ENCODE measurements at places on chromosomes 16 and 17.

DNA sequence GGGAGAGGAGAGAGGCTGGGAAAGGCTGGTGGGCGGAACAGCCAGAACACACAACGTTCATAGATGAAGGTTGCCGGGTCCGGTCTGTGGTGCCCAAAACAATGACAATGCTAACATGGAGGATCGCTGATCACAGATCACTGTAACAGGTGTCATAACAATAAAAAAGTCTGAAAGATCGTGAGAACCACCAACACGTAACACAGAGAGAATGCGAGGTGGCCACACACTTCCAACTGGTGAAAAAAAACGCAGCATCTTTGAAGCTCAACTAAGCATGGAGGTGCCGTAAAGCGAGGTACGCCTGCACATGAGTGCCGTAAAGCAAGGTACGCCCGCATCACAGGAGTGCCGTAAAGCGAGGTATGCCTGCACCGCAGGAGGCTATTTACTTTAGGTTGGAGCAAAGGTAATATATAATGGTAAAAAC, 42.3 kb downstream of the ABR start:
- no peak for DNase-seq

DNA sequence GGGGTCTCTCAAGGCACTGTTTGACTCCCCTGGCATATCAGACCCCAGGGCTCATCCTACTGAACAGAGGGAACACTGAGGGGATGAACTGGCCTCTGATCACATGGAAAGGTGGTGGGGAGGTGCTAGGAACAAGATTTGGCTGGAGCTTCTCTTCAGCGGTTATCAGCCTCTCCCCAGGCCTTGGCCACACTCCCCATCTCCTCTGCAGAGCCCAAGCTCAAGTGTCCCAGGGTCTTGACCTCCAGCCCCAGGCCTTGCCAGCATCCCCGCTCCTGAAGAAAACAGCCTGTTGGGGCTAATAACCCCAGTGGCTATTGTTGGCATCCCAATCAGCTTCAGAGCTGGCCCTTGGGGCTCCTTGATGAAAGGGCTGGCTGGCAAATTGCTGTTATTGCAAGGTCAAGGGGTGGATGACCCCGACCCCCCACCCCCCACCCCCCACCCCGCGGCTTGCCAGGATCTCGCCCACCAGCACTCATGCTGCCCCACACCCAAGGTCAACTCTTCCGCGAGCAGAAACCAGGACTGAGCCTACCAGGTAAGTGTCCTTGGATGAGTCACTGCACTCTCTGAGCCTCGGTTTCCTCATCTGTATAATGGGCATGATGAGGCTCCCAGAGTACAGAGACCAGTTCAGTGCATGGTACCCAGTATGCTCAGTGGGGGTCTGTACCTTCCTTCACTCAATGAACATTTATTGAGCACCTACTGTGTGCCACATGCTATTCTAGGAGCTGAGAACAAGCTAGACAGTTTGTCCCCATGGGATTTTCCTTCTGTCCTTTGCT, 18.8 kb upstream of the FAM83G start:
- no peak for DNase-seq

- no peak for DNase-seq
Measured at GRCh38 chr17:78211032-78211431, 3.0 kb upstream of the BIRC5 start.

GRCh38 chr17:65535777-65536572, 25.5 kb downstream of the AXIN2 start:
- no peak for DNase-seq

- DNase-seq = no peak
Measured at GRCh38 chr16:25922438-25922837, 230.7 kb downstream of the HS3ST4 start.

GRCh38 chr16:67187175-67187890, 2.6 kb downstream of the EXOC3L1 start:
- DNase-seq = no peak

DNA sequence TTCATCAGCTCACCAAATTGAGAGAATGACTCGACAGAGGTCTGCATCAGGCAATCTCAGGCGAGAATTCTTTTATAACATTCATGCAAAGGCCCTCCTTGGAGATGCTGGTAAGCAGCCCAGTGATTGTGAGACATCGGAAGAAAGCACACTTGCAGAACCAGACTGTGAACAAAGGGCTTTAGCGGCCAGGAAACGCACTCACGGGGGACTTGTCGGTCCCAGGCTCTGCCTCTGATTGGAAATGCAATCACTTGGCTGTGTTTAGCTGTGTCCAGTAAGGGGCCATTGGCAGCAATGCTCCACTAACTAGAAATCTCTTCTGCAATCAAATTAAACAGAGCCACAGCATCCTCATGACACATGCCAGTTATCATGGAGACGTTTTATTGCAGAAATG, 226.7 kb upstream of the CDH13 start:
- no peak for DNase-seq

DNA sequence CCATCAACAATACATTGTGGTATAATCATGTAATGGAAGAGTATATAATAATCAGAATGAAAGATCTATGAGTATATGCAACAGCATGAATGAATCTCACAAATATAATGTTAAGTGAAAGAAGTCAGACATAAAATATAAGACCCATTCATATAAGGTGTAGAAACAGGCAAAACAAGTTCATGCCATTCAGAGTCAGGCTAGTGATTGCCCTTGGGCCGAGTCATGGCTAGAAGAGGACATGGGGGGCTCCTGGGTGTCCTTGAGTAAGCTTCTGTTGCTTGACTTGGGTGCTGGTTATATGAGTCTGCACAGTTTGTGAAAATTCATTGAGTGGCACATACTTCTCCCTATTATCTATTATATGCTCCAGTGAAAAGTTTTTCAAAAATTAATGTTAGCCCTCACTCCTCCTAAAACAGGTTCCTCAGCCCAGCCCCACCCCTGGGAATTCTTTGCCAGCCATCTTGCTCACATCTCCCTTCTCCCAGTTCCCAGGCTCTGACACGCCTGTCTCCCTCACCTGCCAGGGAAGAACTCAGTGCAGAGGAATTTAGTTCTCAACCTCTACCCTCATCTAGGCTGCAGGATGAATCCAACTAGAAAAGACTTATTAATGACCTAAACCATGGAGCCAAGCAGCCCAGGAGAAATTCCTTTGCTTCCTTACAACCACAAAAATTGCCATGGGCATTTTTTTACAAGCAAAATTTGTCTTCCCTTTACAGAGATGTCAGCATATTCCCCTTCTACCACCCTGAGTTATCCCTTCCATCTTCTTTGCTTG, 52.4 kb upstream of the NFAT5 start:
- DNase-seq = no peak

DNA sequence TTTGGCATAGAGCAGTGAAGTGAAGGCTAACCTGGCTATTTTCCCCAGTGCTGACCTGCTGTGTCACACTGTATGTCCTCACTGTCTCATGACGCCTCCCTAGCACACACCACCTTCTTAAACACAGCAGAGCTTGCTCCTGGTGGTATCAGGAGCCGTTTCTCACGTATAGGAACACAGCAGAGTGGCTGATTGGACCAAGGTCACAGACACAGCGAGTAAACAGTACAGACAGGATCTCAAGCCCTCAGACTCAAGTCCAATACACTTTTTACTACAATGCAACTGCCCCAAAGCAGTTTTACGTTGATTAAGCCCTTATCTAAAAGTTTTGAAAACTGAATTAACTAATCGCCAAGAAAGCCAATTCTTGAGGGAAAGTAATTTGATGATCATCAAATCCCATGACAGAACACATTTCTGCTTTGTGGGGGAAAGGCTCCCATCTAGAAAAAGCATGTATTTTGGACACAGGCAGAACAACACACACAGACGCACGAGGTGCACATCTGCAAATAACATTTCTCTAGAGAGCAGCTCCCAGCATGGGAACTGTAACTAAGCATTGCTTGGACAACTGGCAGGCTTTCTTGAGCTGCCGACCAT, 15.2 kb downstream of the ARHGAP17 start:
- DNase-seq = no peak

DNA sequence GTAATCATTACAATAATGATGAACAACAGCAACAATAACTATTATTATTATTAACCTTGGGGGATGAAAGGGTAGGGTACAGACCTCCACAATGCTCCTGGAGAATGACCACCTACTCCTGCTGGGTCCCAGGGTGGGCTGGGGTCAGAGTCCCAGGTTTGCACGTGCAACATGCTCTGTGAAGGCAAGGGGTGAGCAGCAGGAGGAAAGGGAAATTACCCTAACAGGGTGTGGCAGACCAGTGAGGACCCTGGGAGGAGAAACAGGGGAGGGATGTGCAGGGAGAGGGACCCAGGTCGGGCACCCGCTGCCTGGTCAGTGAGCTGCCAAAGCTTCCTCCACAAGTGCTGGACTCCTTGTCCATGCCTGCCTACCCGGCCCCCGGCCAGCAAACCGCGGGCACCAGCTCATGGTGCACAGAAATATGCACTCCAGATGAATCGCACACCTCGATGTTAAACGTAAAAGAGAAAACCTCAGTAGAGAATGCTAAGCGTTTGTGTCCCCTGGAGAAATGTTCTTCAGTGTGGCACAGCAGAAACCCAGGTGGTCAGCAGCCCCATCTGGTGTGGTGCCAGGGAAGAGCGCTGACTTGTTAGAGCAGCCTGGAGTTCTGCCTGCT, 767.1 kb downstream of the KCNJ18 start:
- DNase-seq = no peak

DNA sequence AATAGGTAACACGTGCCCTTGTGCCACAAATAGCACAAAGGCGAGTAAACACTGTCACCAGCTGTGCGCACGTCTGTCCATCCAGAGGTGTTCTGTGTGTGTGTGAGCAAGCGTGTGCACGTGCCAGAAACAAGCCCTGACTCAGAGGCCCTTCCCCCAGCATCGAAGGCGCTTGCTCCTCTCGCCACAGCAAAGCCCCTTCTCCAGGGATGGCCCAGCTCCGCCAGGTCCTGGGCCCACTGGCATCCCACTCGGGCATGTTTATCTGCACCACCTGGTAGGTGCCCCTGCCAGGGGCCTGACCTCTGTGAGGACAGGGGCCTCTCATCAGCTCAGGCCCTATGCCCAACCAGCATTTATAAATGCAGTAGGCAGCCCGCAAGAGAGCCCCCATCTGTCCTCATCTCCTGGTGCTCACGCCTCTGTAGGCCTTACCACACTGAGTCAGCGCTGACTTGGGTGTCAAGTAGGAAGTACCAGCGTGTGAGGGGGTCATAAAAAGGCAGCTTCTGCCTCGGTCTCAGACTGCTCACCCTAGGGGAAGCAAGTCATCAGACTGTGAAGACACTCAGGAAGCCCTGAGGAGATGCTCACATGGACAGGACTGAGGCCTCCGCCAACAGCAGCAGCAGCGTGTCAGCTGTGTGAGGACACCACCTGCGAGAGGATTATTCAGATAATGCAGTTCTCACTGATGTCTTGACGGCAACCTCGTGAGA, 10.8 kb downstream of the TMEM235 start:
- peak; percentile 29 for DNase-seq

GRCh38 chr17:81114351-81115093, 50.8 kb upstream of the PVALEF start:
- DNase-seq = no peak

- no peak for DNase-seq
Measured at GRCh38 chr17:10843811-10844210, 5.9 kb upstream of the PIRT start.

GRCh38 chr16:46996391-46996790, 22.9 kb upstream of the DNAJA2 start:
- no peak for DNase-seq

DNA sequence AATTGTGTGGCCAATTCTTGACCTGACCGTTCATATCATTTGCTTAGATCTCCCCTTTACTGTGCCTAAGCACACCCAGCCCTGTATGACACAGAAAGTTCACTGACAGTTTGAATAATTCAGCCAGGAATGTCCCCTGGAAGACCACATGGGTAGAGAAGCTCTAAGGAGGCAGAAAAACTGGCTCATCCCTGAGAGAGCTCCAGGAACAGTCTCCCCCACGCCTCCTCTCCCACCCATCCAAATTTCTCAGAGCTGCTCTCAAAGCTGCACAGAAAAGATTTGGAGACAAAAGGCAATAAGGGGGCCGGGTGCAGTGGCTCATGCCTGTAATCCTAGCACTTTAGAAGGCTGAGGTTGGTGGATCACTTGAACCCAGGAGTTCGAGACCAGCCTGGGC, 11.2 kb downstream of the PRAC1 start:
- DNase-seq = no peak

DNA sequence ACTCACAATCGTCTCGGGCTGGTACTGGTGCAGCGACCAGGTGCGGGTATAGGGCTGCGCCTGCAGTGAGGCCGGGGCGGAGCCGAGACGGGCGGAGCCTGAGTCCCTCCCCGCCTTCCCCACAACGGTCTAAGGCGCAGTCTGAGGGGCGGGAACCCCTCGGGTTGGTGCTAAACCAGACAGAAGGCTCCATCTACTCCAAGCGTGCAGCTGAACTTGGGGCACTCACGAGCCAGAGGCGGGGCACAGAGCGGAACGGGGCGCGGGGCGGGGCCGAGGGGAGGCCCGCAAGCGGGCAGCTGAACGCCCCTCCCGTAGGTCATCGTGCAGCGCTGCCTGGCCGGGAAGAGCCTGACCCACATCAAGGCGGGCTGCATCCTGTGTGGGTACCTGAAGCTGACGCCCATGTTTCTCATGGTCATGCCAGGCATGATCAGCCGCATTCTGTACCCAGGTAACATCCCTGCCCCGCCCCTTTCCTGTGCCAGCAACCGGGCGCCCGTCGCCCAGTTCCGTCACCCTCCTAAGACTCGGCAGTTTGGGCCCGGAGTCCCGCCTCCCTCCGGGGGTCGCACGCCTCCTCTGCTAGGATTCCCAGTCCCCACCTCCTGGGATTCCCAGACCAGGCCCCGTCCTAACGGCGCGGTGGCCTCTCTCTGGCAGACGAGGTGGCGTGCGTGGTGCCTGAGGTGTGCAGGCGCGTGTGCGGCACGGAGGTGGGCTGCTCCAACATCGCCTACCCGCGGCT, 5.0 kb downstream of the SLC5A2 start:
- DNase-seq = no peak

GRCh38 chr16:65697521-65697920, 575.7 kb upstream of the CDH11 start:
- no peak for DNase-seq

GRCh38 chr17:27457731-27458523, 1.7 kb downstream of the KSR1 start:
- DNase-seq = peak; percentile 5

DNA sequence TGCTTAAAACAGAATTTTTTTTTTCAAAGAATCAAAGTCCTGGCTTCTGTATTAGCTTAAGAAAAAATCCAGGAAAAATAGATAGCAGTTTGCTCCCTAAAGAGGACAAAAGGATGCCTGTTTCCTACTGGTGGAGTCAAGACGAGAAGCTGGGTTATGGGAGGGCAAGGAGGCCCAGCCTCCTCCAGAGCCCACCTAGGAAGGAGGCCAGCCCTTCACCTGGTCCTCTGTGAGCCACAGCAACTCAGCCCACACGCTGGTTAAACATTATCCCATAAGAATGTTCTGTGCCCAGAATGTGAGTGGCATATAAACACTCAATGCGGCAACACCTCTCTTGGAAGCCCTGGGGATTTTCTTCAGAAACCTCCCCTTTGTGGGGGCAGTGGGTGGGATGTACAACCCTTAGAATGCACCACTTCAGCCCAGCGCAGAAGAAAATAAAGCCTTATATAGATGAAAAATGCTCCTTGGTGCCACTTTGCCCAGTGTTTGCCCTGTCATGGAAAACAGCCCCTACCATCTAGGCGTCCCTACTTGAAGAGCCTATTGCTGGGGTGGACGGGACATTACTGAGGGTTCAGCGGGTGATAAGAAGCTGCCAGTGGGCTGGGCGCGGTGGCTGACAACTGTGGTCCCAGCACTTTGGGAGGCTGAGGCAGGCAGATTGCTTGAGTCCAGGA, 48.0 kb downstream of the TEKT5 start:
- DNase-seq = no peak

GRCh38 chr17:29158488-29159275, 21.5 kb downstream of the MYO18A start:
- DNase-seq = no peak

GRCh38 chr17:39674702-39675389, 6.6 kb downstream of the PNMT start:
- DNase-seq = peak; percentile 40
